Neuronal stem cell (in vitro differentiated cells): ENCODE measurements at places on chromosomes 3 and 15.

DNA sequence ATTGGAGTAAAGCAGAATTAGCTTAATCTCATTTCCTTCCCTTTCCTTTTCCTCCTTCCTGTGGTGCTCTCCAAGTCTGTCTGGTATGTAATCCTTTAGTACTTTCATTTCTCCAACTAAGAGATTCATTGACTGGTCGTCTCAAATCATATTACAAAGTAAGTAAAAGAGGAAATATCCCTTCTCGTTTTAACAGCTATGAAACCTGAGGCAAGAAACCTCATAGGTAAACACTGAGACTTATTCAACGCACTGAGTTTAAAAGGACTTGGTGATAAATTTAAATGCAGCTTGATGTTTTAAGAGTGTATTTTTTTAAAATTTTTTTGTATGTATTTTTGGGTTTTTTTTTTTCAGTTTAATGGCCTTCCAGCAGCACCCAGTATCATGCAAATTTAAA, 117.2 kb upstream of the LRRC3B start:
- DNase-seq: no peak

GRCh38 chr3:65702202-65702601, 336.5 kb downstream of the MAGI1 start:
- DNase-seq: no peak

- DNase-seq: no peak
Observed at GRCh38 chr3:81393251-81393650, 368.2 kb downstream of the GBE1 start.

DNA sequence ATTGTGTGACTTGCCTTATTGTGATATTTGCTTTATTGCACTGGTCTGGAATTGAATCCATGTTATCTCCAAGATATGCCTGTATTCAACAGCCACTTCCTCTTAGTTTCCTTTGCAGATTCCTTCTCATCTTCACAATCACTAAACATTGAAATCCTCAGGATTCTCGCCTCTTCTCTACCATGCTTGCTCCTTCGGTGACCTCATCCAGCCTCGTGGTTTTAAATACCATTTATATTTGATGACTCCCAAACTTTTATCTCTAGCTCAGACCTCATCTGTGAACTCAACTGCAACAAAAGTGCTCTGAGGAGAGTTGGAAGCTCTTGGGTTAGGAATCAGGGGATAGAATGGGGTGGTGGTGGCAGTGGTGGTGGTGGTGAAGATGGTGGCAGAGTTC, 19.9 kb downstream of the POLR2M start:
- no peak for DNase-seq

DNA sequence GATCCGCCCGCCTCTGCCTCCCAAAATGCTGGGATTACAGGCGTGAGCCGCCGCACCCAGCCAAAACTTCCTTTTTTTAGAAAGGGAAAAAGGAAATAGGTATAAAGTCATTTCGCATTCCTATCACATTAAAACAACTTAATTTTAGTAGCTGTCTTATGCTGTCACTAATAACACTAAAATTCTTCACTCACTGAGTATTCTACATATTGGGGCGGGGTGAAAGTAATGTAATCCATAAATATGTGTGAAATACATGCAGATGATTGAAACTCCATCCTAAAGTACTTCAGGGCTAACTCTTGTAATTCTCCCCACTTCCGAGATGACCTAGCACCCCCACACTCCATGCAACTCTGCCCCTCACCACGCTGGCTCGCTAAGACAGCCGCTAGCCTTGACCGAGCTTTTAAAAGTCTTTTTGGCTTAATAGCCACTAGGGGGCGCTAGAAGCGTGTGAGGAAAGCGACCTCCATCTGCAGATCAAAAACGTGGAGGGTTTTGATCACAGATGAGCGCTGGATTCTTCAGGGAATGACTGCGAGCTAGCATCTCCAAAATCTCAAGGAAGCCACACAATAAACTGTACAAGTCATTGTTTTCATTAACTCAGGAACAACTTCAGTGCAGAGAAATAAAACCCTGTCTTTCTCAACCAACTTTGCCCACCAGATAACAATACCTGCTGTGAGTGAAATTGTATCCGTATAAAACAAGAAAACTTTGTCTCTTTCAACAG, 129.3 kb upstream of the IGF1R start:
- peak; percentile 78 for DNase-seq
